ENCODE measurements at places on chromosomes 11 and 22. TPM values are rescaled to one million over a fixed set of nuclear protein-coding genes. Genes with fewer than 3 reads are reported as not detected.

DNA sequence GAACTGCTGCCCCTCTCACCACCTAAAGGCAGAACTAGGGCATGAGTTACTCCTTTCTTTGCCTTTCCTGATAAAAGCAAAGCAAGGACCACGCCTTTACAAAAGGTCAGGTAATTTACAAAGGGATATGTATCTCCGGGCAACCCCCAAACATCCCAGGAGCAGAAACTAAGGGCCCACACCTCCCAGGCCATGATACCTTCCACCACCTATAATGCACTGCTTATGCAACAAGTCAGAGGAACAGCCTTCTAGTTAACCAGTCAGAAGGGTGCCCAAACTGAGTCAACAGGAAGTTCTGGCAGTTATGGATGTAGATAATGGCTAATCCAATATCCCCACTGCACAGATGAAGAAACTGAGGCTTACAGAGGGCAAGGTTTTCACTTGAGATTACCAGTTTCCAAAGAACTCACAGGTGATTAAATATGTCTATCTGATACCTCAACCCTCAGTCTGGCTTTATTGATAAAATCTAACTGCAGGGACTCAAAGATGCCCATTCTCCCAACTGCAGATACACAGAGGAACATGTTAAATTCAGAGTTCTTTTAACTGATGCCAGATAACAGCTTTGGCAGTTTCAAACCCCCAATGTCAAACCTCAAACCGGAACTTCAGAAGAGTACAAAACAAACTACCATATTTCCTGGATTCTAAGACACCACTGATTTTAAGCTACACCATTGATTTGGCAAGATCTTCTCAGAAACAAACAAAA lies 16.8 kb upstream of the CASTOR1 start:
- peak; percentile 80 for DNase-seq

- DNase-seq, result no peak
Observed at GRCh38 chr11:1281974-1282365, 27.5 kb downstream of the TOLLIP start.

- peak; percentile 75 for DNase-seq
Observed at GRCh38 chr11:61967924-61968757, 707 bp upstream of the FTH1 start.

DNA sequence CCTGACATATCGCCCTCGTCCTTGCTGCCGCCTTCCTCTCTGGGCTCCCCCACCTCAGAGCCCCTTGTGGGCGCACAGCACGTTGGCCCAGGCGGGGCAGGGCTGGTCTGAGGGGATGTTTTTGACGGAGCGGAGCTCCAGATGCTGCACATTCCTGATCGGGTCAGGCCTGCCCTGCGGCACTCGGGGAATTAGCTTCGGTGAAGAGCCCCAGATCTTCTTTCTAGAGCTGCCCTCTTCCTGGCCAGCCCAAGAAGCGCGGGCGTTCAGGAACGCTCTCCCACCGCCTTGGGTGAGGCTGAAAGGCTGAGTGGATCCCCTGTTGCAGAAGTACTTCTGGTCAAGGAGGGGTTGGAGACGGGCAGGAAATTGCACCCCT lies 12.1 kb downstream of the YPEL4 start:
- DNase-seq, result no peak

- DNase-seq, result no peak
Observed at GRCh38 chr11:84390441-84391078, 1104.4 kb upstream of the CCDC90B start.

FXYD2 gene
- 100 TPM for polyA plus RNA-seq
